ENCODE measurements at places on chromosomes 5 and 9. TPM values are rescaled to one million over a fixed set of nuclear protein-coding genes. Genes with fewer than 3 reads are reported as not detected.
A peak's percentile ranks its signal among the peaks of the same experiment; 100 is the strongest.

GRCh38 chr9:119195521-119195920 is 173.7 kb downstream of the BRINP1 start:
- DNase-seq, result no peak
- H3K27me3 ChIP-seq, result no peaks in the 10 kb centered on the region
- no peaks in the 10 kb centered on the region for H3K36me3 ChIP-seq
- peaks cover 3% of the 10 kb centered on the region for H3K4me1 ChIP-seq
- H3K27ac ChIP-seq, result no peak overlapping the region

GRCh38 chr9:127580879-127581475 is 31.1 kb upstream of the STXBP1 start:
- H3K4me1 ChIP-seq, result peaks cover 7% of the 10 kb centered on the region

GRCh38 chr5:141848744-141849414 is 29.3 kb downstream of the PCDH1 start:
- H3K27me3 ChIP-seq, result no peaks in the 10 kb centered on the region
- H3K4me1 ChIP-seq, result peaks cover 58% of the 10 kb centered on the region
- H3K27ac ChIP-seq, result peak overlapping the region; percentile 99
- DNase-seq, result peak; percentile 83
- peaks cover 2% of the 10 kb centered on the region for H3K36me3 ChIP-seq

DNA sequence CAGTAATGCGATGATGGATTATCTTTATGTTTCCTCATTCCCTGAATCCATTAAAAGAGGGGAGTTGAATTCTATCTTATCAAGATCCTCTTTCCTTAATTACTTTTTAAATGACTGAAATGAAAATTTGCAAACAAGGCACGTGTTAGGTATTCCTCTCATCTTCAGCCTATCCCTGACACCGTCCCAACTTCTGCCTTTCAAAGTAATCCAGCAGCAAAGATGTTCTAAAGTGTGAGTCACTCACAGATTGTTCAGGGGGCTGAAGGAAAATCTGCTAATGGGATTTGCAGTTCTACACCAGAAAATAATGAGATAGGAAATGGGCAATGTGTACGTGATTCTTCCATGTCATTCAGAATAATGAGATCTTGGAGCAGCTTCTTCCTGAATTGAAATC is 403.0 kb downstream of the ARHGEF28 start:
- no peaks in the 10 kb centered on the region for H3K27me3 ChIP-seq
- H3K4me1 ChIP-seq, result no peaks in the 10 kb centered on the region
- no peak for DNase-seq
- no peaks in the 10 kb centered on the region for H3K36me3 ChIP-seq

GRCh38 chr5:17828681-17829080 is 194.4 kb downstream of the TAF11L14 start:
- H3K4me3 ChIP-seq, result no peak overlapping the region
- DNase-seq, result no peak
- H3K27ac ChIP-seq, result no peak overlapping the region
- no peaks in the 10 kb centered on the region for H3K36me3 ChIP-seq
- H3K4me1 ChIP-seq, result no peaks in the 10 kb centered on the region

- H3K36me3 ChIP-seq, result no peaks in the 10 kb centered on the region
- peaks cover 4% of the 10 kb centered on the region for H3K4me1 ChIP-seq
- H3K27me3 ChIP-seq, result no peaks in the 10 kb centered on the region
- DNase-seq, result no peak
- H3K27ac ChIP-seq, result no peak overlapping the region
Observed at GRCh38 chr5:150139334-150139733, 16.3 kb downstream of the PDGFRB start.

The PHF2 gene
- 9.5 TPM for total RNA-seq

All from H1 (cell line).